ENCODE measurements at places on chromosomes 6 and 20.

DNA sequence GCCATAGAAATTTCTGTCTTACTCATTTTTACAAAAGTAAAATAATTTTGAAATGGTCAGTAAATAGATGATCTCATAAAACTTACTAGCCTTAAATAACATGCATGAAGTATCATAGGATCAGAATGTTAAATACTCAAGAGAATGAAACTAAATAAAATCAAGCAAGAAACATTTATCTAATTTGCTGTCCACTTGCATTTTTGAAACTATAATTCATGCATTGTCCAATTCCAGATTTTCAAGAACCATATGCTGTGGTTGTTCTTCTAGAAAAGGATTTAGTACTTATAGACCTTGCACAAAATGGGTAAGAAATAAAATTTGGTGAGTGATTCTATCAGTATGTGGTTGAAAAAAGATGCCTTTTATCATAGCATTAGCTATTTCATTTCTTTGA, 107.0 kb downstream of the STXBP5 start:
- no peak for DNase-seq

- DNase-seq, result no peak
These were observed 14.3 kb downstream of the TTPAL start for GRCh38 chr20:44489931-44490330.

- DNase-seq, result no peak
These were observed 149.5 kb downstream of the TMEM242 start for GRCh38 chr6:157173776-157174175.

GRCh38 chr6:38352636-38353035, 287.1 kb downstream of the BTBD9 start:
- no peak for DNase-seq

DNA sequence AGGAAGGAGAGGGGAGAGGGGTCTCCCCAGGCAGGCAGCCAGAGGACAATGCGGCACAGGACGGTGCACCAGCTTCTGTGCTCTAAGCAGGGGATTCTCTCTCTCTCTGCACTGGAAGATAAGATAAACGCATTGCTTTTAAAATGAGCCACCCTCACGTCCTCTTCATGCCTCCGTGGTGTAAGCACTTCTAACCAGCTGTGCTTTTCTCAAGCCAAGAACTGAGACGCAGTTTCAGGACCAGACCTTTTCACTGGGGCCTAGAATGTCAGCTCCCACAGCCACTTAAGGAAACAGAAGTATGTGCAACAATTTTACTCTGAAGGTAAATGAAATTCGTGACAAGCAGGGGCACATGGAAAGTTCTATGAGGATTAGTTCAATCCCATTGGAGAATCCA, 82.4 kb downstream of the PSMB1 start:
- DNase-seq, result no peak

DNA sequence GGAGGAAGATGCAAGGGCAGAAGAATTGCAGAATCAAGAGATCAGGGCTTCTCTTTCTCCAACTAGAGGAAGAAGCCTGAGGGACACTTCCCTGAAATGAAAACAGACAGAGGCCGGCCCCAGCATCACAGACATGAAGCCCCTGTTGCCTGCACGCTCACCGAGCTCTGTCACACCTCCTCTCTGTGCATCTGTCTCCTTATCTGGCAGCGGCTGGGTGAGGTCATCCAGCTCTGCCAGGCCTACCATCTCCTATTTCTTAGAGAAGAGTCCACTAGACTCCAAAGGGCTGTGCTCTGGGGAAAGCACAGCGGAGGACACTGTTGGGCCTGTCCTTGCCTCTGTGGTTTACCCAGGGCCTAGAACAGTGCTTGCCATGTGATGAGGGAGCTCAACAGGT, 71.9 kb upstream of the MLN start:
- no peak for DNase-seq

- DNase-seq, result no peak
These were observed 69.1 kb upstream of the EXOC2 start for GRCh38 chr6:761997-762396.

DNA sequence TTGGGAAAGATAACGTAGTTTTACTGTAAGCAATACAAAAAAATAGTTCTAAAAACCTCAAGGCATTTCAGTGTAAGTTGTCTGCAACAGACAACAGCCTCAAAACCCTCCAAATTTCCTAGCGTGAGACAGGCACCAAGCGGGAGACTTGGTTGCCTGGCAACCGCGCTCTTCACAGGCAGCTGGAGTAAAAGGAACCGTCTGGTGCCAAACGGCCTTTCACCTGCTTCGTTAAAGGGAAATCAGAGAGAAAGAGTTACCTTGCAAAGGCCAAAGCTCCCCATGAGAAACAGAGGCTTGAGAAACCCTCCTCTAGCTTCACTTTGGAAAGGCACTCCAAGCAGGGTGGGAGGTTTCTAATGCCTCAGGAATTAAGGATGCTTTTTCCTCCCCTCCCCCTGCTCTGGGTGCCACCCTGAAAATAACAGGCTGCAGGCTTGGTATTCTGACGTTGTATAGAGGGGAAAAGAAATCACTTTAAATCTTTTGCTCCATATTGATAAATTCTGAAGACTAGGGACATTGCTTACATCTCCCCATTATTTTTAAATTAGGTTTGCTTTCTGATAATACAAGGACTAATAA, 129.7 kb upstream of the UFL1 start:
- no peak for DNase-seq

GRCh38 chr6:42199106-42199981, 4.6 kb upstream of the GUCA1B start:
- peak; percentile 99 for DNase-seq

- DNase-seq, result no peak
These were observed 44.8 kb downstream of the RIPOR3 start for GRCh38 chr20:50646483-50646996.

DNA sequence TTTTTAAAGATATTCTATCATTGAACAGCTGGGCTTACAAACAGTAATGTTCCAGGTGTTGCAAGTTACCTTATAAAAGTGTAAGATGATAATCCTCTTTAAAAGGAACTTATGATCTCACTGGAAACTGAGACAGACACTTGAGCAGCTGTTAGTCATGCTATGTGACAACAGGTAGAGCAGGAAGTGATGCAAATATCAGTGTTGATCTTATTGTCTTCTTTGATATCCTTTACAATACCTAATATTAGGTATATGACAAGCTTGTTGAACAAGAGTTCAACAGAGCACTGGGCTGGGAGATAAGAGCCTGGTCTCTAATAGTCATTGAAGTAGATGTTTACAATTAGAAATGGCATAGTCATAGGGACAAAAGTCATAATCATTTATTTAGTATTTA, 150.0 kb downstream of the UBE3D start:
- DNase-seq, result no peak

DNA sequence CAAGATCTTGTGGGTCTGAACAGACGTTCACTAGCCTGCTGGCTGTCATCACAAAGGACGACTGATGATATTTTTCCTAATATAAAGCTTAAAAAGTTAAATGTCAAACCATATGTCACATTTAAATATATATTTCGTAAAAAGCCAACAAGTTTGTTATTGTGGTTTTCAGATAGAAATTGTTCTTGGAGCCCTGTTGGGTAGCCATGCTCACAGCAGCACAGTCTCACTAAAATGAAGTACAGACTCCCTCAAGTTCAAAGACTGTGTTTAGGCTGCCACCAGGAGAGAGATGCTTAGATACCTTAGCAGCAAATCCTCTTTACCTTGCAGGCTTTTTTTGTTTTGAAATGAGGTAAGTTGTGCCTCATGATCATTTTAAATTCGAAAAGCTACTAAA, 17.8 kb downstream of the EEF1E1 start:
- no peak for DNase-seq

GRCh38 chr6:79646006-79646405, 14.9 kb downstream of the SH3BGRL2 start:
- DNase-seq, result peak; percentile 25

DNA sequence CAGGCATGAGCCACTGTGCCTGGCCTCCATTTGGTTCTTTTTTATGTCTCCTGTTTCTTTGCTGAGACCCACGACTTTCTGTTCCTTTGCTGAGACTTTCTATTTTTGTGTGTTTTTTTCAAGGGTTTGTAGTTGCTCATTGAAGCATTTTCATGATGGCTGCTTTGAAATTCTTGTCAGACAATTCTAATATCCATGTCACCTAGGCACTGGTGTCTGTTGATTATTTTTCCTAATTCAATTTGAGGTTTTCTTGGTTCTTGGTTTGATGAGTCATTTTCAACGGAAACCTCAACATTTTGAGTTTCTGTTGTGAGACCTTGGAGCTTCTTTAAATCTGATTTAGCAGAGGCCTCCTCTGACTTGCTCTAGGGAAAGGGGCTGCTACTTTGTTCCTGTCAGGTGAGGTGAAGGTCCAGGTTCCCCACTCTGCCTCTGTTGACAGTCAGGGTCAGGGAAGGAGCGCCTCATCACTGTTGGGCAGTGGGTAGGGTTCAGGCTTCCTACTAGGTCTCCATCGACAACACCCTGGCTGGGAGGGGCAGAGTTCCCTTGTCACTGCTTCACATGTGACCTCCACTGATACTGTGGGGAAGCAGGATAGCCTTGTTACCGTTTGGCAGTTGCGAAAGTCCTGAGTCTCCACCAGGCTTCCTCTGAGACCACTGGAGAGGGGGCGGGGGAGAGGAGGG, 67.2 kb upstream of the RNF24 start:
- DNase-seq, result peak; percentile 99

- no peak for DNase-seq
These were observed 577 bp upstream of the FOXF2 start for GRCh38 chr6:1388630-1389368.

GRCh38 chr20:58479726-58480440, 35.3 kb downstream of the APCDD1L start:
- DNase-seq, result no peak

- DNase-seq, result no peak
These were observed 102.0 kb upstream of the RPS6KA2 start for GRCh38 chr6:166728884-166729530.

Data from hematopoietic multipotent progenitor cell treated with erythropoietin and hydrocortisone succinate and interleukin-3 and kit ligand, for 8 days (in vitro differentiated cells).